ENCODE measurements at places on chromosomes 2 and 18.

- no peak for DNase-seq
These were observed 19.1 kb upstream of the IL18R1 start for GRCh38 chr2:102336502-102336945.

GRCh38 chr18:40911041-40911440 is 1044.0 kb upstream of the PIK3C3 start:
- DNase-seq, result no peak

- no peak for DNase-seq
These were observed 63.7 kb downstream of the BABAM2 start for GRCh38 chr2:27954221-27954673.

- DNase-seq, result no peak
These were observed 10.9 kb downstream of the TMEM200C start for GRCh38 chr18:5884375-5884774.

DNA sequence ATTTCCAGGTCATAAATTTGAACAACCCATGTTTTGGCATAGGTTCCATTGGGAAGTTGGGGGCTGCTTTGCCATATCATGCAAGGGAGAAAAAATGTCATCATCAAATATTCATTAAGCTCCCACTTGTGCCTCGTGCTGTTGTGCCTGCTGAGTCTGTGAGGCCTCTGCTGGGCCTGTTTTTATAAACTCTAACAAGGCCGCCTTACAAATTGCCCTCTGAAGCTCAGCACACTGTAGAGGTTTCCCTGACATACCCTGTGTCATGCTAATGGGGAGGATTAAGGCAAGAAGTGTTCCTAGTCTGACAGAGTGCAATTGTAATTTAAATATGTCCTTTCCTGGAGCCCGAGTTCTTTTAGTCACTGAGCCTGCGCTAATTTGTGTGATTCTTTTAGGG is 17.6 kb downstream of the OSBPL6 start:
- no peak for DNase-seq

DNA sequence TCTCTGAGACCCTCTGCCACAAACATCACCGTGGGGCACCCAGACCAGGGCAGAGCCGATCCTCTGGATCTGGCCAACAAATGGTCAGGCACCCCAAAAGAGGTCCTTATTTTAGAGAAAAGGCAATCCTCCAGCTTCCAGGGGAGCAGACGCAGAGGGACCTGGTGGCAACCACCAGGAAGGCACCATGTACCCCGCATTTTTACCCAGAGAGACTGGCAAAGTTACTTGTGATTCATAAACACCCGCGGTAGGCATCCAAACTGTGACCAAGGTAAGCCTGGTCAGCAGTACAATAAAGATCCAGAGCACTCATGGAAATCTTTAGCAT is 10.5 kb downstream of the LIMS2 start:
- no peak for DNase-seq

DNA sequence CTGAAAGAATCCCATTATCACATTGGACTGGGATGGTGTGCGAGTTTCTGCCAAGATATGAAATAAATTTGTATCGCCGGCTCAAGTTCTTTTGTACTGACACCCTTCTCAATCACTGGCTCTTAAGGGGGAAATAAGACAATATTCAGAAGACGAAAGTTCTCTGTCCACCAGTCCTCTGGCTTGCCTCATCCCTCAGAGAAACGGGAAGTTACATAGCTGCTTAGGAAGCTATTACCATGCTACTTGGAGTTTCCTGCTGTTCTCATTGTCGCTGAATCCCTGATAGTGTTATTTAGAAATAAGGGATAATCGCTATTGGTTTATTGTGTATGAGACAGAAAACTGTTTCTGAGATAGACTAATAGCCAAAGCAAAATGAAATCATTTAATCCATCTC is 205.0 kb upstream of the ZNF521 start:
- no peak for DNase-seq

GRCh38 chr2:20091305-20091991 is 40.0 kb upstream of the LAPTM4A start:
- no peak for DNase-seq

DNA sequence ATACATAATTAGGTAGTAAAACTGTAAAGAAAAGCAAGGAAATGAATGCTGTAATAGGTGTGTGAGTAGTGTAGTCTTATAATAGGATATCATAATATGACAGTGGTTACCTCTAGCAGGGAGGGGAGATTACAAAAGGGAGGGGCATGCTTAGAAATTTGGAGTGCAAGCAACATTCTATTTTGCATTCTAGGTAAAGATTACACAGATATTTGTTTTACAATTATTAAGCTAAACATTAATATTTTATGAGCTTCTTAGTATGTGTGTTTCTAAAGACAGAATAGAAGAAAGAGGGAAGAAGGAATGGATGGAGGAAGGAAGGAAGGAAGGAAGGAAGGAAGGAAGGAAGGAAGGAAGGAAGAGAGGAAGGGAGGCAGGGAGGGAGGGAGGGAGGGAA is 177.9 kb downstream of the PAX3 start:
- no peak for DNase-seq

DNA sequence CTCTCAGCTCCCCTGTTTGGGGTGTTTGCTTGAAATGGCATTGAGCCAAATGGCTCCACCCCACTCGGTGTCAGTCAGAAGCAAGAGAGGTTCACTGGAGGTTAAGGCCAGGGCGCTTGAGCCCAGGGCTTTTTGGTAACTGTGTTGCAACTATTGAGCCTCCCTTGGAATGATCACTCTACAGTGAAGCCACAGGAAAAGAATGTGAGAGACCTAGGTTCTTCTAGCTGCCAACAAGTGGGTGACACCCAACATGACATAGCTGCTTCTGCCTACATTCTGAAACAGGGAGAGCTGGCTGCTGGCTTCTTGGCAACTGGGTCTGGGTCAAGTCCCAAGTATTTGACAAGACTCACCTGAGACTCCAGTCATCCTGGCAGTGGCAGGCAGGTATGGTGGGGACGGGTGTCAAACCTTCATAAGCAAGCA is 7.1 kb upstream of the GRHL1 start:
- no peak for DNase-seq

DNA sequence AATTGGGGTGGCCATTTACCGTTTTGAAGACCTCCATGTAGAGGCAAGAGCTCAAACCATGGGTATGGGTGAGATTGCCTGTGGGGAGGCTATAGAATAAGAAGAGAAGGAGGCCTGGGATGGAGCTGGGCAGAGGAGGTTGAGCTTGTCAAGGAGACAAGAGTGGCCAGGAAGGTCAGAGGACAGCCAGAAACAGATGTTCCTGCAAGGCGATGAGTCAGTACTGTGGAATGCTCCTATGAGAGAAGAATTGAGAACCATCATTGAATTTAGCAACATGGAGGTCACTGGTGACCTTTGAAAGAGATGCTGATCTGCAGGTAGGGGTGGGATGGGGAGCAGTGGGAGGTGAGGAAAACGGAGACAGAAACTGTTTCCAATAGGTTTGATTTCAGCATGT is 3.5 kb downstream of the ACSL3 start:
- no peak for DNase-seq

- DNase-seq, result no peak
These were observed 113.5 kb upstream of the TEX51 start for GRCh38 chr2:126785236-126785635.

DNA sequence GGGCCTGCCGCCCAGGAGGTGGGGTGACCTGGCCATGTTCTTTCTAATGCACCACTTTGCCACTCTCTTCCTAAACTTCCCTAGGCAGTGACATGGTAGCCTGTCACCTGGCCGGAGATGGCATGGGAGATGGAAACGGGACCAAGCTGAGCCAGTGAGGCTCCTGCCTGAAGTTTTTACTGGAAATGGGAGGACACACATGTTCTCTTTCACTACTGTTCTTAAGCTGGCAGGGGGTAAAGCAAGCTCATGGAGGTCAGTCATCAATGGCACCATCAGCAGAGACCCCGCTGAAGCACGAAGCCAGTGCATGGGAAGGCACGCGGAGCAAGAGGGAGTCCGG is 50.7 kb downstream of the ATIC start:
- DNase-seq, result no peak

DNA sequence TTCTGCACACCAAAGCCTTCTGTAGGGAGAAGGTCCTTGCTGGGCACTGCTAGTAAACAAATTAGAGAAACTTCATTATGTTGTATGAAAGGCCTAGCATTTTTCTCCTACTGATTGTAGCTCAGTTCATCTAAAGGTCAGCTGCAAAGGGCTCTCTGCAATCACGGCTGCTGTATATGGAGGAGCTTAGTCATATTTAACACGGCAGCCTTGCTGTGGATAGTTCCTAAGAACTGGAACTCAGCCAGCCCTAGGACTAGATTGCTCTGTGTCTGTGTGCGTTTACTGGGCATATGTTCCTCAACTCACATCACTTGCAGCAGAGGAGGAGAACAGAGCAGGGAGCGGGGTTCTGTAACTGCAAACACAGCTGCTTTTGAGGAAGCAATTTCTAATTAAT is 1103.9 kb upstream of the KLHL29 start:
- no peak for DNase-seq

- no peak for DNase-seq
These were observed 230.2 kb upstream of the TNP1 start for GRCh38 chr2:217090024-217090473.

GRCh38 chr2:62895632-62896009 is 155.0 kb upstream of the OTX1 start:
- DNase-seq, result no peak

GRCh38 chr2:132670496-132671150 is 618 bp upstream of the LYPD1 start:
- no peak for DNase-seq

- DNase-seq, result no peak
These were observed 40.1 kb upstream of the GBX2 start for GRCh38 chr2:236208019-236208926.

GRCh38 chr2:141109633-141110032 is 1021.2 kb downstream of the LRP1B start:
- DNase-seq, result no peak

GRCh38 chr2:208025814-208026184 is 472 bp upstream of the PLEKHM3 start:
- no peak for DNase-seq

DNA sequence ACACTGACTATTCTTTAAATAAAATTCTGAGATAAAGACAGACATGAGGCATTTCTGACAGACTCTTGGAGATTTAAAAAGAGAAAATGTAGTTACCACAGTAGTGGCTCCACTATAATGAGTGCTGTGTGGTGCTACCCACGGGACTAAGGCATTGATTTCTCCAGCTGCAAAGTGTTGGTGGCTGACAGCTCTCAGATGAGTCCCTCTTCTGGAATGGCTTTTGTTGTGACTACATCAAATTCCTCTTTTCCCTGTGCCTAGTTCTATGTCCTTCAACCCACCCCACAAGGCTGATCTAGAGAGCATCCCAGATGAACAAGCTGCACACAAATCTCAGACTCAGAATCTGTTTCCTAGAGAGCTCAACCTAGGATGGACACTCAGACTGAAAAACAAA is 884.8 kb upstream of the ZEB2 start:
- no peak for DNase-seq

DNA sequence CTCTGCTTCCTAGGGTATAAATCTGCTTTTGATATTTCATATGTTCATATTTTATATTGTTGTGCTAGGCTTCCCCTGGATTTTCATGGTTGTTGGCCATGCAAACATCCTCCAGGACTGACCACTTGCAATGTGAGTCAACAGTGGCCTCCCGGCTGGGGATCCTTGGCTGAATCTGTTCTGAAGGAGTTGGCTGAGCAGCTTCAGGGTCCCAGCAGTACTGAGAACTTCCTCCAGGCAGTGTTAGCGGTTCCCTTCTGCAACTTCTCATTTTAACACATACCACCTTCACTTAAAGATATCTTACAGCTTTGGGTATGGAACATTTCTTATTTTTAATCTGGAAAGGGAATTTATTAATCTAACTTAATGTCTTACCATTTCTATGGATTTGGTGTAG is 122.1 kb downstream of the DTNB start:
- no peak for DNase-seq

GRCh38 chr2:55311444-55311870 is 42.4 kb upstream of the MTIF2 start:
- DNase-seq, result no peak

- DNase-seq, result no peak
These were observed 8.5 kb upstream of the TWIST2 start for GRCh38 chr2:238839428-238839827.

- DNase-seq, result no peak
These were observed 22.0 kb downstream of the FAM178B start for GRCh38 chr2:96964221-96964905.

- no peak for DNase-seq
These were observed 3.1 kb downstream of the PROM2 start for GRCh38 chr2:95277246-95277906.

DNA sequence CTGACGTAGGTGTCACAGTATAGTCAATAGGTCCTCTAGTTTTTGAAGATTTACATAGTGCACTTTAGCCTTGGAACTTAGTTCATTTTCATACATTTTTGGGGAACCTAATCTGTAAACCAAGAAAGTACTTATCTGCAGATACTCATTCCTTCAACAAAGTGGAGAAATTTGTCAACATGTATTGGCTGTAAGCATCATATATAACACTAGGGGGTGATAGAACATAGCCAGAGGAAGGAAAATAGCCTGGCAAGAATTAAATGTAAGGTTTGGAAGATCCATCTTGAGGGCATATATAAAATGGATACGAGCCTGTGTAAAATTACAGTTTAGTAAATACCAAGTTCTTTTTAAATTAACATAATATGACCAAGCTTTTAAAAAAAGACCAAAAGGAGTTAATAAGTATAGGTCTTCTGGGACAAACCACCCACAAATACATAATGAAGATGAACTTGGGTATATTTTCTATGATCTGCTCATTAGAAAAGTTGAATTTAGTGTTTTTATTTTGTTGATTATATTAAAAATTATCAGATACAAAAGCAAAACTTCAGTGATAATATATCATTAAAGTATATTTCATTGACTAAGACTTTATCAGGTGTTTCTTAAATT is 18.2 kb downstream of the RPL37A start:
- no peak for DNase-seq

- no peak for DNase-seq
These were observed 282.2 kb upstream of the SYT4 start for GRCh38 chr18:43559507-43559906.

DNA sequence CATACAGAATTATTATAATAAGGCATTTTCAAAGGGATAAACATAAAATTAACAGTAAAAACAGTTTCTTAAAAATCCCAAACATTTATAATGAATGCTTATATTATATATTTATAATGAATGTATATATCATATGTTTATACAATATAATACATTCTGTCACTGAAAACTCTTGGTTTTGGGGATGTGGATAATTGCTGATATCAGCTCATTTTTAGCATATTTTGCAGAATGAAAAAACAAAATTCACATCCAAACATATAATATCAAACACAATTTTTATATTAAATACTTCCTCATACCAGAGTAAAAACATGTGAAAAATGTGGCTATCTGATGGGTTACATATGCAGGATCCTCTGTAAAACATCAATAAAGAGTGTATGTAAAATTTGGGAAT is 202.7 kb upstream of the KLHL14 start:
- DNase-seq, result no peak

- DNase-seq, result no peak
These were observed 46.4 kb upstream of the SPP2 start for GRCh38 chr2:234003972-234004617.

DNA sequence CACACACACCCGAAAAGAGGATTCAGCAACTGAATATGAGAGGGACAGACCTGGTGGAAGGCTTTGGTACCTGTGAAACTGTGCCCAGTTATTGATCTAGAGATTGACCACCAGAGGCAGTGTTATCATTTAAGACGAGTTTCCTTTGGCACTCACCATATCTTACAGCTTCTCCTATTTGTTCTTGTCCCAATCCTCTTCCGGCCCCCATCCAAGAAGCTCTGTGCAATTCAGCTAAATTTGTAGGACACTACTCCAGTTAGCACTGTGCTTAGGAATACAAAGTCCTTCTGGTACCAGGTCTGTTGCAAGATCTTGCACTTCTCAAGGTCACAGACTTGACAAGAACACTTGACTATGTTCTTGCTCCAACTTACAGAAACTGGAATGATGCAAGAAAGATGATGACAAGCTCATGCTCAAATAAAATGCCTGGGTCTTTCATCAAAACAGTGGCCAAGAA is 177.7 kb downstream of the TMEM247 start:
- no peak for DNase-seq
